SK-N-SH treated with all-trans-retinoic acid at 6 μM for 48 hours (cell line): ENCODE measurements at places on chromosomes 6 and 20.
A peak's percentile ranks its signal among the peaks of the same experiment; 100 is the strongest.

GRCh38 chr6:134621858-134622257 is 303.9 kb upstream of the SGK1 start:
- 0 out of 3 replicates have a peak, but pooled peaks have one; percentile 27 for ATAC-seq

DNA sequence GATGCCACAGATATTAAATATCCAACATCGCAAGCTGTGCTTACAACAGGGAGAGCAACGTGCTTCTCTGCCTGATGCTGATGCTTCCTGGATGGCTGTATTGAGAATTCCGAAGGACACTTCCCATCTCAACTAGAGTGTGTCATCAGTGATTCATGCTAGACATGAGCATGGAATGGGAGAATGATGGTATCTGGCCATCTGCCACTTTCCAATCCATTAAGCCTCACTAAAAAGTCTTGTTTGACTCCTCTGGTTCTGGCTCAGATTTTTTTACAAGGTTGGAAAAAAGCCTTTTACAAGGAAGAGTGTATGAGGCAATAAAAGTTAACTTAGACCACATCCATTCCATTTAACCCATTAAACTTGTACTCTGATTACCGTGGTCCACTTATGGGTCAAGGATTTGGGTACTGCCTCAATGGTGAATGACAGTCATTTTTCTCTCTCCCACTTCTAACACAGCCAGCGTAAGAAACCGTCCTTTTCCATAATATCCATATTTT is 265.3 kb downstream of the UST start:
- peak; percentile 86 for ATAC-seq

DNA sequence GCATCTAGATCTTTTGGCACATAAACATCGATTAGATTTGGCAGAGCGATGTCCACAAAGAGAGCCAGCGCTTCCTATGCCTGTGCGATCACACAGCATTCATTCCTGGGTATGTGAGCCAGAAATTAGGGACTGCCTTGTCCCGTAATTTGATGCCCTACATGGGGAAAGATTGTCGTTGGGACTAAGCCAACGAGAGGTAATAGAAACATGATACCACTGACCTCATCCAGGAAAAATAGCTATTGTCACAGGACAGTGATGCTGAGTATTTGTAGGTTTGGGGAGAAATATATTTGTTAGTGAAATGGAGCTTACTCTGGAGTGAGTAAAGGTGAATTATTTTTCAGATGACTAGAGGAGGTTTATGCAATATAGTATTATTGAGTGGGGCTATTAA is 154.0 kb downstream of the TSHZ2 start:
- no peak for ATAC-seq

GRCh38 chr6:144349690-144350527 is 64.8 kb downstream of the UTRN start:
- peak; percentile 52 for ATAC-seq
